ENCODE measurements at places on chromosomes 6 and 20.

DNA sequence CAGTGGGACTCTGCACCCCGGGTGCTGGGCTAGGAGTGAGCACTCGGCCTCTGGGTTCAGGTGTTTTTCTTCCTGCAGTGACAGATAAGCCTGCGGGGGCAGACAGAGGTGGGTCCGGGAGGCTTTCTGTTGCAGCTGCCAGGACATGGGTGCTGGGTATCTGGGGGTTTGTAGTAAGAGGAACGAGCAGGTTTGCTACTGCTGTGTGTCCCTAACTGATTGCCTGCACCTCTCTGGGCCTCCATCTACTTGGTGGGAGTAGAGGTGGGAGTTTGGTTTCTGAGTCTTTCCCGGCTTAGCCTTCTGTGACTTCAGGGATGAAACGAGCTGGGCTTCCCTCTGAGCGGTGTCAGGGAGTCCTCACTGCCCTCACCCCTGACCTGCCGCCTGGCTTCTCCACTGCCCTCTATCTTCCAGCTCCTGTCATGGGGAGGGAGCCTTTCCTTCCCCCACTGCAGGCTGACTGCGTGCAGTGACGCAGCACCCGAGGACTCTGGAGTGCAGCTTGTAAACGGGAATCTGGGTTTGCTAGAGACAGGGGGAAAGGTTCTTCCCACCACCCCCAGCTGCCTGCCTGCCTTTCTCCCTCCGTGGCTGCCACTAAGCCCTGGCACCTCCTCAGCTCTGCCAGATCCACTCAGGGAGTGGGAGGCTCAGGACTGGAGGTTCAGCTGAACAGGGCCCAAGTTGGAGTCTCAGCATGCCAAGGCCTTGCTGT, 6.7 kb downstream of the DLGAP4 start:
- no peak for DNase-seq

GRCh38 chr6:17476511-17476910, 83.1 kb downstream of the CAP2 start:
- no peak for DNase-seq

DNA sequence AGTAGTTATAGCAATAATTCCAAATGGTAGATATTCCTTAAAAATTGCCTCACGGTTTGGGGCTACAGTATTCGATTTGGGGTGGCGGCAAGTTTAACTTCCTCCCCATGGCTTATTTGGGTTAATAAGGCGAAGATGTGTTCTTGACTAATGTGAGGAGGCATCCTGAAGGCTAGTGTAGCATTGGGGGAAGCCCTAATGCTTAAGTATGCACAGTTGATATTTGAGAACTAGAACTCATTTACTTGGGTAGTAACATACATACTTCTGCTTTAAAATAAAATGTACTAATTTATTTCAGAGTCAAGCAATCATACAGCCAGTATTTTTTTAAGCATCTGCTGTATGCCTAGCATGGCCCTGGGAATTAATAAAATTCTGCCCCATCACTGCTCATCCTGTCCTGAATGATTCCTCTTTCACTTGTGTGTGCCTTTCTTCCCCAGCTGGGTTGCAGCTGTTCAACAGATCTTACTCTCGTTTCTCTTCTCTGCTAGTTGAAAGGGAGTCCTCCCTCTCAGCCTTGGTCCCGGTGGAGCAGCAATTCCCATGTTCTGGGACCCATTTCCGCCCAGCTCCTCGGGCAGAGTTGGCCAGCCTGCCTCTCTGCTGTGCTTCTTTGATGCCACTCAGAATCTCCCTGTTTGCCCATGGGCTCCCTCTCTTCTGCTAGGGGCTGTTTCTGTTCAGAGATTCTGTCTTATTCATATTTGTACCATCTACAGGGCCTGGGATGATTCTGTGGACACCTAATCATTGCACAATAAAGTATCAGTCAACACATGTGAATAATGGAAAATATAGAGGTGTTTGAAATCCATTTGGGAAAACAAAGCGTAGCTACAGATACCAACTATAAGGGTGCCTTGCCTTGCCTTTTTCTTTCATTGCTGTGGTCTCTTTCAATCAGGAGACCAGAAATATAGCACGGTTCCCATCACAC, 104.8 kb downstream of the ARID1B start:
- no peak for DNase-seq

DNA sequence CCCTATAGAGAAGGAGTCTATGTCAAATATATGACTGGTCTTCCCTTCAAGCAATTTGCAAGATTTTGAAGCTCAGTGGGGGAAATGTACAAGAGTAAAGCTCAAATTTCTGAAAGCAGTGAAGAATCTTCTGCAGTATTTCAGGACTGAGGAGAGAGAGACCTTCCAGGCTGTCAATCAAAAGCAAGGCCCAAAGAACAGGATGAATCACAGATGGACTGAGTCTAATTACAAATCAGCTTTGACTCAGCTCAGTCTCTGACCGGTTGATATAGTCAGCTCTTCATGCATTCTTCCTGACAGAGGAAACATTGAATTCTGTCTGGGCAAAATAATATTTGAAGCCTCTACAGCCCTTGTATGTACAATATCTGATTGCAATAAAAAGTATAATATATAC, 7.7 kb upstream of the HTR1B start:
- no peak for DNase-seq

- DNase-seq = peak; percentile 25
Measured at GRCh38 chr6:156867121-156867520, 89.9 kb downstream of the ARID1B start.

DNA sequence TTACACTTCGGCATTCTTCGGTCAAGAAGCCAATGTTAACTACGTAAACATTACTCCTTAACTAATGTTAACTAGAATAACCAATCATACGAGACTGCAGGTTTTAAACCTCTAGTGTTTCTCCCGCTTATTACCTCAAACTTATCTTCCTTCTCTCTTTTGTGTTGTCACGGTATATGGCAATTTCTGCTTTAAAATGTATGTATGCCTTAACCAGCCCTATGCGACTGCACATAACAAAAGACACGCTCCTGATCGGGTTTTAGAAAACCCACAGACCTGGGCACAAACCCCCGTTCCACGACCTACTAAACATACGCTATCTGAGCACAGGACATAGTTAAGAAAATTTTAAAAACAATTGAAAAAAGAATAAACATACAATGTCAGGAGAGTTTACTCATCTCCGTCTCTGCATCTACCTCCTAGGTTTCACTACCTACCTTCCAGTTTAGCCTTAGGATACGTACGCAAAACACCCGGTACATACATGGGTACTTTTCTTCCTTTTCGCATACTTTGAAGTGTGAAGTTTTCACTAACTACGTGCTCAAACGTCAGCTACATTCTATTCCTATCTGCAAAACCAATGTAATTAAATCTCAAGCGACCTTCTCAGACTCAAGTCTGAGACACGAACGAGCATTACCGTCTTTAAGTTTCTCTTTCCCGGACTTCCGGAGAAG, 1.1 kb downstream of the CD164 start:
- no peak for DNase-seq

- no peak for DNase-seq
Measured at GRCh38 chr20:51667491-51667890, 100.7 kb downstream of the ATP9A start.

- DNase-seq = no peak
Measured at GRCh38 chr20:58224097-58224496, 4.4 kb downstream of the ANKRD60 start.

GRCh38 chr20:22341508-22341907, 242.9 kb downstream of the FOXA2 start:
- DNase-seq = peak; percentile 18

- DNase-seq = peak; percentile 75
Measured at GRCh38 chr6:166997768-166998255, 1.4 kb upstream of the CEP43 start.

- DNase-seq = no peak
Measured at GRCh38 chr20:62176866-62177265, 6.0 kb upstream of the MTG2 start.

GRCh38 chr20:46682063-46682821, 7.0 kb downstream of the TP53RK start:
- no peak for DNase-seq

DNA sequence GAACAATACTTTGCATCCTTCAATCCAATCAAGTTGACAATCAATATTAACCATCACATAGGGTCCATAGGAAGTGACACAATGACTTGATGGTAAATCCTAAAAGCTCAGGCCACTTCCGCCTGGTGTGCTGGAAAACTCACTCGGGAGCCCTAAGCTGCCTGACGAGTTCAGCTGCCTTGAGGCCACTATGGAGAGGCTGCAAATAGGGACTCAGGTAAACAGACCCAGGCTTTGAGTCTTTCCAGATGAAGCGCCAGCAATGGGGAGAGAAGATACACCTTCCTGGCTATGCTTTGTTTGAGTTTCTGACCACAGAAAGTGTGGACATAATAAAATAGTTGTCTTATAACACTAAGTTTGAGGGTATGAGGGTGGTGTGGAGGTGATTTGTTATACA, 112.6 kb downstream of the GPR63 start:
- no peak for DNase-seq

DNA sequence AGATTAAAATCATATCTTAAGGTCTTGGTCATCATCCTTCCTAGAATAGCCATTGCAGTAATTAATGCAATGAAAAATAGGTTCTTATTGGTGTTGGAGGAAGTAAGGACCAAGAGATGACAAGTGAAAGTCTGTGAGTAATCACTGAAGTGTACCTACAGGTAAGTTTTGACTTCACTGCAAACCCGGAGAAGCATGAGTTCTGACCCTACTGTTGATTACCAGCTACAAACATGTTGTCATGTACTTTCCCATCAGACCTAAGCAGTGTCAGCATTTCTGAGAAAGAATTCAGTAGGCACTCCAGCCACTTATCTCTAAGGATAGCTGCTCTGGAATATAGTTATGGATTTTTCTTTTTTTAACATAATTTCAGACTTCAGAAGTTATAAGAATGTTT, 280.9 kb downstream of the ZFAND3 start:
- DNase-seq = no peak

DNA sequence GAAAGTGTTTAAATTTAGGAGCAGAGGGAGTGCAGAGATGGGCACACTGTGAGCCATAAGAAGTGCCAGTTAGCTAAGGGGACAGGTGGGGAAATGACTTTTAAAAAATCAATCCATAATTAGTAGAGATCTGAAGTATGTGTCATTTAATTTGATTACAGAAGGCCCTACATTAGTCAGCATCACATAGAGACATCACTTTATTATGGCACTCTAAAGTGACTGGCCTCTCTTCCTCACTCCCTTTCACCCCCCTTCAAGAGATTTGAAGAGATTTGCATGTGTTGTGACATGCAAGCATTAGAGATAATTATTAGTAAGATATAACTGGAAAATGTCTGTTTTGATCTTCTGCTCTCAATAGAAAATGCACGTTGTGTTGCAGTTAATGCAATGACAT, 86.7 kb downstream of the SLX4IP start:
- no peak for DNase-seq

DNA sequence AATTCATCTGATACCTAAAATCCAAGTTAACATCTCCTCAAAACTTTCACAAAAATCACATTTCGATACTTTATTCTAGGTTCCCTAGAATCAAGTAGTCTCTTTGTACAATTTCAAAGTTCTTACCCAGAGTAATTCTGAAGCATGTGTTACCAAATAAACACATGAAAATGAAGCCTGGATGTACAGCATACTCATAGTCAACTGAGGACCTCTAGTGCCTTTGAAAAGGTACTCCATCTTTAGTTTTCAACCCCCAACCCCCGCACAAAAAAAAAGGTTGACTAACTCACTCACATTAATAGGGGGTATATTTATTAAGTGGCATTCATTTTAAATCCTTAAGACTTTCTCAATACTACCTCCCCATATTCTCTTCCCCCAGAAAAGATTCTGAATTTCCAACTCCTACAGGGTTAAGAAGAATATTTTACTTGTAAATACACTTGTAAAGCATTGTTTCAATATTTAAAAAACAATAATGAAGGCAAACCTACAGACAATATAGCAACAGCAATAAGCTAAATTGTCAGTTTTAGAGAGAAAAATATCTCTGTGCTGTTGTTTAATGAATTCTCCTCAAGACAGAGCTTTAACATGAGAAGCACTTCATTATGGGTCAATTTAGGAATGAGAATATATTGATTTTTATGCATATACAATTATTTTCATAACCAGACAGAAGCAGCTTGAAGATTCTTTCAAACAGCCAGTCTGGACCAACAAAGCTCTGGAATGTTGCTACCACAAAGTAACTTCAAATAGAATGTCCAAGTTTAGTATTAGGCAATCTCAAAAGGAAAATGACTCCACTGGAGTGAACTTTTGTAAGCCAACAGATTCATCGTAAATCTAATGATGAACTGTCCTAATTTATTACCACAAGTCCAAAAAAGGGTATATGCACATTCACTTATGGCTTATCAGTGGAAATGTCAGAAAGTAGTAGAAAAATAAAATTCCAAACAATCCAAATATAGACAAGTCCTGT, 3.3 kb downstream of the PLN start:
- peak; percentile 80 for DNase-seq

DNA sequence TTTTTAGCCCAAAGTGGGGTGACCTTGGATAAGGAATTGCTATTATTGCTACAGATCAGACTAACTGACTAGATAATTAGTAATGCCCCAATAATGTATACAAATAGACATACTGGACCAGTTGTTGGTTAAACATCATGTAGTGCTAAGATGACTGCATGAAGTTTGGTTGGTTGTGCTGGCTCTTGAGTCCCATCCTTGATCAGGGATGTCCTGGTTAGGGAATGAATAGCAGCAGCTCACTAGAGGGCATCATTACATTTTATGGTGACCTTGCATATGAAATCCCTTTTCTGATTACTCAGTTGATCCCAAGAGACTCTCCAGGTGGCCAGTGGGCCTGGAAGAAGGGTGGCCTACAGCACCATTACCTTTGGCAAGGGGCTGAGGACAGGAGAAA, 10.9 kb downstream of the TPBG start:
- no peak for DNase-seq

GRCh38 chr20:60306105-60306504, 347.9 kb downstream of the CDH26 start:
- no peak for DNase-seq

- no peak for DNase-seq
Measured at GRCh38 chr6:89980353-89980752, 86.1 kb downstream of the GJA10 start.

- no peak for DNase-seq
Measured at GRCh38 chr6:105526225-105526872, 123.5 kb upstream of the PREP start.

DNA sequence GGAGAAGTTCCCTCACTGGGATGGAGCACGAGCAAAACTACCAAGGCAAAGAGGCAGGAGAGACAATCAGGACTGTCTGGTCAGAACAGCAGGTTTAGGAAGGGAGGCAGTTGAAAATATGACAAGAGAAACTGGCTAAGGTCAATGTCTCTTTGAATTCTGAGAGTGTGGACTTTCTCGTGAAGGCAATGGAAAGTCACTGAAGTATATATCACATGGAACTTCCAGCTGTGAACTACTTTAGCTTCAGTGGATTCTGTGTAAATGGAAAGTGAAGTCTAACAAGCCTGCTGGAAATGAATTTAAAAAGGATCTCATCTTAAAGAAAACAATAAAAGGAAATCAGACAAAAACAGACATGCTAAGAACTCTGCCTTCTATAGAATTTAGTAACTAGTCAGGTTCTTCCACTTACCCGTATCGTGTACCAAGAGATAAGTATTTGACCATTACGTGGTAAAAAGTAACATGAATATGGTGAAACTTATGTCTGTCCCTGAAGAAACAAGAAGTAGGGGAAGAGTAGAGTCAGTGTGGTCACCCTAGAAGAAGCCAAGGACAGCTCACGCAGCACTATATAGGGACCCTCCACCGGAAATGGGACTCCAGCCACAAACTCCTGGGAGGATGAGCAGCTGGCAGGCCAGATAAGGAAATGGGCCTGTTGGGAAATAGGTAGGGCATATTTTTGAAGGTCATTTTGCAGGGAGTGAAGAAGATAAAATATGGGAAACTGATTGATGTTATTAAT, 123.4 kb downstream of the MAP7 start:
- DNase-seq = no peak
